ENCODE measurements at places on chromosomes 5 and 9.

DNA sequence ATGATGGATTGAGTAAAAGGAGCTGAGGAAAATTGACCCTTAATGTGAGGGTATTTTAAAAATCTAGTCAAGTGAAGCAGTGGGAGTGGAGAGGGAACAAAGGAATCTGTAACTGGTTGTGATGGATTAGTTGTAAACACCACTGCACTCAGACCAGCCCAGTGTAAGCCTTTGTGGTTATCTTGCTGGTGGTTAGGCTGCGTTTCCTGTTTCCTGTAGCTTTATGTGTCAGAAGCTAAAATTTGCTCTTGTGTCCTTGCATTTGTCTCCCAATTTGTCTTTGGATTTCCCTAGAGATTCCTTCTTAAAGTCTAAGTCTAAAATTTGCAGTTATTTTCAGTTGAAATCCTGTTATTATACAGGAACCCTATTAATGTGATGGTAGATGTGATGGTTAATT lies 6.3 kb downstream of the IFNA21 start:
- no peak for DNase-seq

DNA sequence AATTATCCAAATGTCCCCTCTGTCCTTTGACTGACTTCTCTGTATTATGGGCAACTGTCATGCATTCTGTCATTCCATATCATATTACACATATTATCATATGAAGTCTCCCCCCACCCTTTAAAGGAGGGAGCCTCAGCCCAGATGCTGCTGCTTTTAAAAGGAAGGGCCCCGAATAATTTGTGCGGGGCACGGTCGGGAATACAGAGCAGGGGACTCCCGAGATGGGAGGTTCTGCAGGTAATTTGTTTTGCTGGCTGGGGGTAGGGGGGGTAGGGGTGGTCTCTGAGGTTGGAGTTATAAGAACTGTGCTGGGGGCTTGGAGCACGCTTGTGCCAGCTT lies 10.1 kb upstream of the LHX2 start:
- DNase-seq, result no peak

GRCh38 chr5:123285122-123286023 lies 137.8 kb downstream of the CEP120 start:
- no peak for DNase-seq

GRCh38 chr5:116865651-116866050 lies 291.0 kb upstream of the SEMA6A start:
- no peak for DNase-seq

GRCh38 chr5:113166261-113166660 lies 189.7 kb downstream of the DCP2 start:
- DNase-seq, result no peak

- no peak for DNase-seq
Measured at GRCh38 chr5:122149321-122150090, 20.2 kb downstream of the ZNF474 start.

DNA sequence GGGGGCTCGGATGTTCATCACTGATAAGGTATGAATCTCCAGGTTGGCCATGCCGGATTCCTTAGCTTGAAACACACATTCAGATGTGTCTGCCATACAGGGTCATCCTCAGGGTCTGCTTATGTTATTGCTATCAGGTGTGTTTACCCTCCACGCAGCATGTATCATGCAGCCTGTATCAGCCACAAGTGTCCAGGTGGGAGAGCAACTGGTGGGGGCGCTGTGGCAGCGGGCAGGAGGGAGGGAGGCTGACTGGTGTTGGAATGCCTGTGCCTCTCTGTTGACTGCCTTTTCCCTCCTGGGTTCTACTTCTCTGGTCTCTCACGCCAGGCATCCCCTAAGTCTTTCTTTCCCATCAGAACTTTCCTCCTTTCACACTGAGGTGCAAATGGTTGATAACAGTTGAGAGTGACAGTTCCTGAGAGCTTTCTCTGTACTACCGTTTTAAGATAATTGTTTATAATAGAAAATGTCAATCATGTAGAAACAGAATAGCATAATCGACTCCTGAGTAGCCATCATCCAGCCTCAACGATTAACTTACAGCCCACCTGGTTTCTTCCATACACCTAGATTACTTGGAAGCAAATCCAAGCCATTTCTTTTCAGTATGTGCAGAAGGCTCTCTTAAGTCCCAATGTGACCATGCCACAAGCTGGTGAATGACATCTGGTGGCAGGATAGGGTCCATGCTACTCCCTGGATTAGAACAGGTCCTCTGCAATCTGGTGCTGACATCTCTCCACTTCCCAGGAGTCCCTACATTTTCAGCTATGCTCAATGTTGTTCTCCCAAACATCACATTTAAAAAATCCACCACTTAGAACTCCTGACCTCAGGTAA lies 86.6 kb downstream of the ACER2 start:
- no peak for DNase-seq

DNA sequence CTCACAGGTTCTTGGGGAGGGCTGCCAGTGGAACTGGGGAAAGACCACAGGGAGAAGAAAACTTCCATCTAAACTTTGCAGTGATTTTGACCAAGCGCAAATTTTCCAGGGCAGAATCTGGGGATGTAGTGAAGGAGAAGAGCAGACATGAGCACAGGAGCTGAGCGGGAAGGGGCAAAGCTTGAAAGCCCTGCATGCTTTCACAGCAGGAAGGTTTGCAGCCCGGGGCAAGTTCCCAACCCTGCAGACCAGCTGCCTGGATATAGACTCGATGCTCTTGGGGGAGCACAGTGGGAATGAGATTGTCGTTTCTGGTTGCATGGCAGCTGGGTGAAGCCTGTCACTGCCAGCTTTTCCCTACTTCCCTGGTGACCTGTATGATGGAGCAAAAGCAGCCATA lies 276.8 kb upstream of the RORB start:
- no peak for DNase-seq

- DNase-seq, result no peak
Measured at GRCh38 chr9:107025260-107026035, 162.5 kb downstream of the ZNF462 start.

GRCh38 chr9:128979111-128979510 lies 31.6 kb downstream of the NUP188 start:
- DNase-seq, result no peak

- DNase-seq, result no peak
Measured at GRCh38 chr5:172833686-172834414, at the start of gene ERGIC1. Gene ERGIC1, plus strand, starts transcription at chr5:172834251. Its CDS starts 163 bp downstream, at chr5:172834414.

DNA sequence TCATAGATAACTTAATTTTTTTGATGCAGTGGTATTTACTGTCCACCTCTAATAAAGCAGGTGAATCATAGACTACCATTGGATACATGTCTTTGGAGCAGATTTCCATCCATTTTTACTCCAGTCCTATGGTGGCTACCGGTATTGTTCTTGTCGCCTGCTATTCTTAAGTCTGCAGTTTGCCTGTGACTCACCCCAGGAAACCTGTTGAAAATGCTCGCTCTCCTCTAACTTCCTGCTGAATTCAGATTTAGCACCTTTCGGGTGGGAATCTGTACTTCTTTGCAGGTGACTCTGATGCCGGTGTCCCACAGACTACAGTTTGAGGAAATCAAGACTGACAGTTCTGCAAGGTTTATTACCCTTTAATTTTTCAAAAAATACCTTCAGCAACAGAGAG lies 58.8 kb upstream of the DHFR start:
- DNase-seq, result no peak

DNA sequence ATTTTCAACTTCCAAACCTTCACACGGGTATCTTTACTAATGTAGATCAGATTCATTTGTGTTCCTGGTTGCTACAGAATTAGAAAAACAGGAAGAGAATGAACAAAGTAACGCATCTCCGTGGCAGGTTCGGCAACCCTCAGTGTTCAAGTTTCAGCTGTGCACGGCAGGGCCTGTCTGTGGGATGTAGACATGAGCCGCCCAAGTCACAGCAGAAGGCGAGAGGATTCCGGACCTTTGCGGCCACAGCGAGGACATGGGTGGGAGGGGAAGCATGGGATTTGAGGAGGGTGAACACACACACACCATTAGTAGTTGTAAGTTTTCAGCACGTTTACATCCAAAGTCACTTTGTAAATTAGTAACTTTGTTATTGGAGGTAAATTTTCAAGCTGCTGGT lies 31.7 kb upstream of the CEP72 start:
- no peak for DNase-seq

DNA sequence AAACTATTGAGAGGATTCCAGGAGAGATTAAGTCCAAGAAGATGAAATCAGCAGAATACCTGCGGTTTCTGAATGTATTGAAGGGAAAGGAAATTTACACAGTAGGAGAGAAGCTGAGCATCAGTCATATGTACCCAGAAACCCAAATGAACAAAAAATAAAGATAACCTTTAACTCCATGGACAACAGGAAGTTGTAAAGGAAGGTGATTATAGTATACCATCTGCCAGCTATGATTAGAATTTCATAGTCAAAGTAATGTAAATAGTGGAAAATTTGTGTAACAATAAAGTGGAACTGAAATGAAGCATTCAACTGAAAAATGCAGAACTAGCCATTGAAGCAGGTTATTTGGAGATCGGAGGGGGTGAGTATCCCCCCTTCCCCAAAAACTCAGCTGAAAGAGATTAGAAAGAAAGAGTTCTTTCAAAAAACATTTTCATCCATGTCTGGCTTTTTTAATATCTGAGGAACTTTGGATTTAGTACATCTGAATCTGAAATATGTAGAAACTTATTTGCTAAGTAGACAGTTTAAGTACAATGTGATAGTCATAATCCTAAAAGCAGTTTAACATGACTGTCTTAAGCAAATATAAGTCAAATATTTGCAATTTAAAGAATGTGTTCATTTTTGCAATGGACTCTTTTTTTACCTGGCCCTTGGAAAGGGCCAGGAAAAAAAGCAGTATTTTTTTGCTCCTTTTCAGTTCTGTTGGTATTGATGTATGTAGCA lies 58.4 kb downstream of the APC start:
- DNase-seq, result no peak

GRCh38 chr9:33104401-33104800 lies 27.9 kb upstream of the SMU1 start:
- no peak for DNase-seq

DNA sequence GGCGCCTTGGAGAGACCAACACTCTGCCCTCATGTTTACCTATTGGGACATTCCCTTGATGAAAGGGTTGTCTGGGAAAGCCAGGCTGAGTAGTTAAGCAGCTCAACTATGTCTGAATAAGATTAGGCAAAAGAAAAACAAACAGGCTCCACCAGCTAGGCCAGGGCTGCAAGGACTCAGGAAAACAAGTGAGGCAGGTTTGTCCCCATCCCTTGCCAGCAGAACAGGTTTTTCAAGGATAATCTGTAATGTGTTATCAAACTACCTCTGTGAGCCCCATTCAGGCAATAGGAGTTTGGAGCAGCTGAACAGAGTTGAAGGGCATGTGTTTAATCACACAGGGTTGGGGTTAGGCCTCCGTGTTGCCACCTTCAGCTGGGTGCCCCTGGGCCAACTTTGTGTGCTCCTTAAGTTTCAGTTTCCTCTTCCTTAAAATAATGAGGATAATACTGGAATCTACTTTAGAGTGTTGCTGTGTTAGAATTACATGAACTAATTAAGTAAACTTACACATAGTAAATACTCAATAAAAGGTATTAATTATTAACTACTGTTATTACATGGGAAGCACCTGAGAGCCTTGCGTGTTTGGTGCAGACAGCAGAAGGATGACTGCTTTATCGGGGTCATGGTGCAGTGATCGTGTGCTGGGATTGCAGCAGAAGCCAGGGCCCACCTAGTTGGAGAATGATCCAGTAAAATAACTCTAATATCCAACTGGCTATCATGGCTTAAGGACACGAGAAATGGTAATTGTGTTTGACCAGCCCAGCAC lies 72.1 kb upstream of the ATP10B start:
- DNase-seq, result no peak

DNA sequence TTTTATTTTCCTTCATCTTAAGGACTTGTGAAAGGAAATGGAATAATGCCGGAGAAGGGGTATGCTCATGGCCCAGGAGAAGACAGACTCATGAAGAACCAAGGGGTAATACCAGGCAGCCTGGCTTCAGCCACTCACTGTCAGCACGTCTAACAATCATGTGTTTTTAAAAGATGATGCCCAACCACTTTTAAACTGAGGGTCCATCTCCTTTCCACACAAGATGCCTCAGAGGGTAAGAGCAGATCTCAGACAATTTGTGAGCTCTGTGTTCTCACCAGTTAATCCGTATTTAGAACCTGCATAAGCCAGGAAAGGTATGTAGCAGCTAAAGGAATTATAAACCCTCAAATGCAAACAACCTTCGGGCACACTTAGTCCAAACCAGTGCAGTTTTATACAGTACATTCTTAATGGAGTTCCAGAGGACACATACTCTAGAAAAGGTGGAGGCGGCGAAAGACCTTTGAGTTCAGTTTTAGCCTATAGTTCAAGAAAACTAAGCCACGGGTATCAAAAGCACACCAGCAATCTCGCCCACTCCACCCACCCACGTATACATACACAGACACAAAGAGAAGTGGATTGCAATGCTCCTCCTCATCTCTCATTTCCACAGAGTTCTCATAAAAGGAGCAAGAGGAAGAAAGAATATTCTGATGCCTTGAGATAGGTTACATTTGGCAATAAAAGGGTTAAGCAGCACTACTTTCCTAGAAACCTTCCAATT lies 2.6 kb downstream of the DIAPH1 start:
- no peak for DNase-seq

DNA sequence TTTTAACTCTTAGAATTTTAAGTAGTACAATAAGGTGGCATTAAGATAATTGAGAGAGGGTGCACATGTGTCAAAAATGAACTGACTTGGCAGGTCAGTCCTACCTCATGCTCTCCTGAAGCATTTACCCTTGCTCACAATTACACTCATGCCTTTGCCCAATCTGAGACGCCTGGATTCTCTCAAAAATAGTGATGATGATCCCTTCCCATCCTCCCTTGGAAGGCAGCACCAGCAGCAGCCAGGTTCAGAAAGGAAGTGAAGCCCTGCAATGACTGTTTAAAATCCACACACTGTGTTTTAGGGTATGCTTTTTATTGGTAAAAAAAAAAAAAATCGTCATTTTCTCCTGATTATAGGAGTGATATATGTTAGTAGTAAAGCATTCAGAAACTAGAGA lies 246.6 kb downstream of the PRELID2 start:
- DNase-seq, result no peak

DNA sequence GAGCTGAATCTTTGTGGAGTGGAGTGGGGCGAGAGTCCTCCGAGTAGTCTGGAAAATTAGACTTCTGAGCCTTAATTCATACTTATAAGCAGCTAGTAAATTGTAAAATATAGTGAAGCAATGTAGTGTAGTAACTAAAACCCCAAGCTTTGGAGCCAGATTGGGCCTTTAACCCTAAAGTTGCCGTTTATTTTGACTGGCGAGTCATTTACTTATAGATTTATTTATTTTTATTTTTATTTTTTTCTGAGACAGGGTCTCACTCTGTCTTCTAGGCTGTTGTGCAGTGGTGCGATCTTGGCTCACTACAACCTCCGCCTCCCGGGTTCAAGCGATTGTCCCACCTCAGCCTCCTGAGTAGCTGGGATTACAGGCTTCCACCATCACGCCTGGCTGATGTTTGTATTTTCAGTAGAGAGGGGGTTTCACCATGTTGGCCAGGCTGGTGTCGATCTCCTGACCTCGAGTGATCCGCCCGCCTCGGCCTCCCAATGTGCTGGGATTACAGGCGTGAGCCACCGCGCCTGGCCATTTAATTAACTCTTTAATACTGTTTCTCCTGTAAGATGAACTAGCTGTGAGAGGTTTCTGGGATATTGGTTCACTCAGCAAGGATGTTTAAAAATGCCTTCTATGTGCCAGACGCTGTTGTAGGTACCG lies 687 bp upstream of the RPS23 start:
- no peak for DNase-seq
